Activated CD4-positive, alpha-beta T cell treated with anti-CD3 and anti-CD28 coated beads, Interleukin-2, amount 10 ng/mL, durations not matched to agents 7 days and 5 days (primary cell): ENCODE measurements at places on chromosomes 3 and 15. TPM values are rescaled to one million over a fixed set of nuclear protein-coding genes. Genes with fewer than 3 reads are reported as not detected.

DNA sequence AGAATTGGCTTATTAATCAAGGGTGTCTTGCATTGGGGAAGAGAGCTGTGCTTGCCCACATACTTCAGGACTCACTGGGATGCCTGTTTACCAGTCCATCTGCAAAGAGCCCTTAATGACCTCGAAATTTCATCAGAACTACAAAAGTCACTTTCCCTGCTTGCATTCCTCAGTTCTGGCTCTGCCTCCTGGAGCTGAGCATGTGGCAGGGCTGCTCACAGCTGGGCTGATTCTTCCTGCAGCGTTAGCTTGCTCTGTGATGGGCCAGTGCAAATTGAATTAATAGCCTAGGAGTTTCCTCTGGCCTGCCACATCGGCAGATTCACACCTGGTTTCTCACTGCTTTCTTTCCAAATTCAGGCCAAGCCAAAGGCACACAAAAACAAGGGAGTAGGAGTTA, 108.9 kb downstream of the DUT start:
- no peaks in the 10 kb centered on the region for H3K36me3 ChIP-seq

- peaks cover 5% of the 10 kb centered on the region for H3K27me3 ChIP-seq
- H3K36me3 ChIP-seq = peaks cover 11% of the 10 kb centered on the region
- peak overlapping the region; percentile 88 for H3K27ac ChIP-seq
- H3K4me1 ChIP-seq = peaks cover 44% of the 10 kb centered on the region
- peak overlapping the region; percentile 89 for H3K4me3 ChIP-seq
- peak; percentile 43 for DNase-seq
These were observed 423 bp downstream of the TKT start for GRCh38 chr3:53255423-53255774.

Gene FANCD2OS
- total RNA-seq = not detected

DNA sequence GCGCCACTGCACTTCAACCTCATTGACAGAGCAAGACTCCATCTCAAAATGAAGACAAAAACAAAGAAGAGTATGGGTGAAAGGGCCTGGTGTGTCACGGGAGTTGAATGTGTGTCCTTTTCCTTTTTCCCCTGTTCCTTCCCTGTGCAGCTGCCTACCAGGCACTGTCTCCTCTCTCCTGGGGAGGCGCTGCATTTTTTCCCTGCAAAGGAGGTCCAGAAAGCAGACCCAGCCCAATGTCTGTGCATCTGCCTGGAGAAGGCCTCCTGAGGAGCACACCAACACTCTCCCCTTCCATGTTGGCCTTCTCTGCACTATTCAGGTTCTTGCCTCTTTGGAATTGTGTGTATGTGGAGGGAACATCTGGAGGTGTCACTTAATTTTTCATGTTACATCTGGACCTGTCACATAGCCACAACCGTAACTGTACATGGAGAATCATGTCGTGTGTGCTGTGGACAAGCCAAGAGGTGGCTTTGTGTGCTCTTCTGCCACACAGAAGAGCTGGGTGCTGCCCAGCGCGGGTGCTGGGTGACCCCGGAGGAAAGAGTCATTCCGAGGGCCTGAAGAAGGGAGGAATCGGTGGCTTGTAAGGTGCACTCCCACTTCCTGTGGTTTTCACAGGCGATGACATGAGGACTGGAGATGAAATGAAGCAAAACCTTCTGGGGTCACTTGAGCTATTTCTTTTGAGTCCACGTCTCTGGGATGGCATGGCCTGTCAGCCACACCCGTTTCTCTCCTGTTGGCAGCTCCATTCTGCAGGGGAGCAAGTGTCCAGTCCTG, 46.5 kb upstream of the CGNL1 start:
- H3K36me3 ChIP-seq = no peaks in the 10 kb centered on the region
- no peak for DNase-seq
- no peak overlapping the region for H3K4me3 ChIP-seq
- H3K27ac ChIP-seq = no peak overlapping the region
- H3K4me1 ChIP-seq = peaks cover 7% of the 10 kb centered on the region

Gene NEK11
- 1.6 TPM for total RNA-seq

Gene SLC9C1
- total RNA-seq = not detected

GRCh38 chr3:46440531-46441294, 24.0 kb downstream of the LTF start:
- peaks cover 33% of the 10 kb centered on the region for H3K4me1 ChIP-seq
- H3K27me3 ChIP-seq = peaks cover 3% of the 10 kb centered on the region
- DNase-seq = peak; percentile 69

- H3K4me1 ChIP-seq = peaks cover 23% of the 10 kb centered on the region
- DNase-seq = no peak
These were observed 85.7 kb downstream of the TRIM42 start for GRCh38 chr3:140763532-140763931.

DNA sequence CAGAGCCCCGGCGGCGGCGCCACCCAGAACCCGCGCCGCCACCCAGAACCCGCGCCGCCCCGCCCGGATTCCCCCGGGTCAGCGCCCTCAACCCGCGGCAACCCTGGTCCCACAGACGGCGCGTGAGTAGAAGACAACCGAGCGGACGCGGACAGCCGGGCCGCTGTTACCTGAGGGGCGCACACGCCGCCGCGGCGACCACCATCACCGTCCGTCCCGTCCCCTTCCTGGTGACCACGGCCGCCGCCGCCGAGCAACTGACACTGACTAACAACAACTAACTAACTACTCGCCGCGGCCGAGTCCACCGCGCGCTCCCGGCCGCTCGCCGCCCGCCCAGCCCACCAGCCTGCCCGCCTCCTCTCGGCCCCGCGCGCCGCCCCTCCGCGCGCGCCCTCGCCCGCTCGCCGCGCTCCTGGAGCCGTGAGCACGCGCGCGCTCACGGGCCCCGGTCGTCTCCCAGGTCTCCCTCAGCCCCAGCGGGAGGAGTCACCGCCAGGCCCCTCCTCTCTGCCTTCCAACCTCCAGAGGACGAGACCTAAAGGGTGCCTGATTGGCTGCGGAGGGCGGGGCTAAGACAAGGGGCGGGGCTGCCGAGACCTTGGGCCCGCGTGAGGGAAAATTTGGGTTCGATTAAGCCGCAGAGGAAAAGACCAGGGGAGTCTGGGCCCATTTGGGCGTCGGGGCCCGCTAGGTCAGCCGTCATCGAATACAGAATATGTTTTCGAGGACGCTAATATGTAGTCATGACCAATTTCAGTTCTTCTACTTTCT, at the start of gene PEAK1:
TSS of gene PEAK1 (minus strand) at position 269 of the 774 bp plus-strand sequence. CDS start 238,178 bp downstream, outside the sequence.
- DNase-seq = peak; percentile 100
- peaks cover 4% of the 10 kb centered on the region for H3K36me3 ChIP-seq
- peaks cover 46% of the 10 kb centered on the region for H3K4me1 ChIP-seq
- H3K27ac ChIP-seq = peak within 1 kb of the TSS; percentile 97
- H3K27me3 ChIP-seq = no peaks in the 10 kb centered on the region
- peak within 1 kb of the TSS; percentile 98 for H3K4me3 ChIP-seq

Gene ACTRT3
- total RNA-seq = 0.20 TPM

Gene FOXB1
- total RNA-seq = 0.54 TPM

GRCh38 chr3:97487587-97487986, 277.0 kb upstream of the ARL6 start:
- peaks cover 2% of the 10 kb centered on the region for H3K27me3 ChIP-seq
- no peaks in the 10 kb centered on the region for H3K36me3 ChIP-seq
- no peaks in the 10 kb centered on the region for H3K4me1 ChIP-seq
- H3K4me3 ChIP-seq = no peak overlapping the region
- no peak for DNase-seq

Gene CYP11A1
- total RNA-seq = not detected

DNA sequence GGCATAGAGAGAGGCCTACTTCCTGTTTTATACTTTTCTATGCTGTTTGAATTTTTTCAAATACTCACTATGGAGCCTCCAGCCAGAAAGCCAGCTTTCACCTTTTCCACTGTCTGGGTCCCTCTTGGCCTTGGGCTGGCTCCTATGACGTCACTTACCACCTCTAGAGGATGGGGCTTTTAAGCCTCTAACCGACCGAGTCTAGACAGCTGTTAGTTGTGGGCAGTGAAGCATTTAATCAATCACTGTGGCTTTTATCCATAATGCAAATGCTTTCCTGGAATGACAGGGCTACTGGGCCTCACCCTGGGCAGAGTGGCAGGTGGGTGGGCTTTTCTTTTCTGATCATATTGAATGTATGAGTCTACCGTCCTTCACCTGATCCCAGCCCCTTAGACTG, 61.9 kb downstream of the LRRK1 start:
- no peak overlapping the region for H3K4me3 ChIP-seq
- no peak for DNase-seq
- H3K27me3 ChIP-seq = peaks cover 35% of the 10 kb centered on the region
- no peaks in the 10 kb centered on the region for H3K36me3 ChIP-seq
